CD4-positive, alpha-beta T cell (primary cell): ENCODE measurements at places on chromosomes 11 and 22.

- peaks cover 13% of the 10 kb centered on the region for H3K36me3 ChIP-seq
- no peak overlapping the region for H3K27ac ChIP-seq
- H3K4me1 ChIP-seq, result peaks cover 58% of the 10 kb centered on the region
- no peak for DNase-seq
These were observed 3.9 kb downstream of the TOLLIP start for GRCh38 chr11:1305501-1306056.

GRCh38 chr22:23840026-23840425 is 1.2 kb upstream of the DERL3 start:
- peaks cover 10% of the 10 kb centered on the region for H3K36me3 ChIP-seq
- no peaks in the 10 kb centered on the region for H3K27me3 ChIP-seq
- no peak for DNase-seq
- no peak overlapping the region for H3K4me3 ChIP-seq
- peaks cover 25% of the 10 kb centered on the region for H3K4me1 ChIP-seq

DNA sequence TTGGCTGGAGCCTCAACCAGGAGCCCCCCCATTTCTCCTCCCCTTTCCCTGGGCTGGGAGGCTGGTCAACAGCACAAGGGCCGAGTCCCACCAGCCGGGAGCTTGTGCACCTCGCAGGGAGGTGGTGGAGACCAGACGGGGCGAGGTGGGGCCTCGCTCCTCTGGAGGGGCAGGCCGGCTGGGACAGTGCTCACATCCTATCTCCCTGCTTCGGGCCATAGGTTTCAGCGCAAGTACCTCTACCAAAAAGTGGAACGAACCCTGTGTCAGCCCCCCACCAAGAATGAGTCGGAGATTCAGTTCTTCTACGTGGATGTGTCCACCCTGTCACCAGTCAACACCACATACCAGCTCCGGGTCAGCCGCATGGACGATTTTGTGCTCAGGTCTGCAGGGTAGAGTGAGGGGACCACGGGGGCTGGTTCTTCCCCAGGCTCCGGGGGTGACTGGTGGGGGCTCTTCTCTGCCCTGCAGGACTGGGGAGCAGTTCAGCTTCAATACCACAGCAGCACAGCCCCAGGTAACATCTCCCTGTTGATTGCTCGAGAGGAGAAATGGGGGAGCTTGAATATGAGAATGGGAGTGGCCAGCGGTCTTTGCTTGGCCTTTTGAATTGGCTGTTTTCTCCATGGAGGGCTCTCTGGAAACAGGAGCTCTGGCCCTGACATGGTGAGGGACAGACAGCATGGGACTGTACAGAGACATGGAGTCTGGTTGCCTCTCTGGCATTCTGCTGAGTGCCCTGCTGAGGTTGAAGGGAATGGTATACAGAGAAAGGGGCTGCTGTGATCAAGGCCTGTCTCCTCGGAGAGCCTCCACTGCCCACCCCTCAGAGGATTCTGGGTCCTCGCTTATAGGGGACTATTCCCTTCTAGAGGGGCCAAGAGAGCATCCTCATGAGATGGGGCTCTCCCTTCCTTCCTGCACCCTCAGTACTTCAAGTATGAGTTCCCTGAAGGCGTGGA is 3.3 kb downstream of the SIDT2 start:
- peaks cover 32% of the 10 kb centered on the region for H3K4me1 ChIP-seq
- DNase-seq, result no peak

GRCh38 chr11:116104498-116105174 is 600.4 kb upstream of the CADM1 start:
- no peak overlapping the region for H3K27ac ChIP-seq
- DNase-seq, result no peak
- no peak overlapping the region for H3K4me3 ChIP-seq

DNA sequence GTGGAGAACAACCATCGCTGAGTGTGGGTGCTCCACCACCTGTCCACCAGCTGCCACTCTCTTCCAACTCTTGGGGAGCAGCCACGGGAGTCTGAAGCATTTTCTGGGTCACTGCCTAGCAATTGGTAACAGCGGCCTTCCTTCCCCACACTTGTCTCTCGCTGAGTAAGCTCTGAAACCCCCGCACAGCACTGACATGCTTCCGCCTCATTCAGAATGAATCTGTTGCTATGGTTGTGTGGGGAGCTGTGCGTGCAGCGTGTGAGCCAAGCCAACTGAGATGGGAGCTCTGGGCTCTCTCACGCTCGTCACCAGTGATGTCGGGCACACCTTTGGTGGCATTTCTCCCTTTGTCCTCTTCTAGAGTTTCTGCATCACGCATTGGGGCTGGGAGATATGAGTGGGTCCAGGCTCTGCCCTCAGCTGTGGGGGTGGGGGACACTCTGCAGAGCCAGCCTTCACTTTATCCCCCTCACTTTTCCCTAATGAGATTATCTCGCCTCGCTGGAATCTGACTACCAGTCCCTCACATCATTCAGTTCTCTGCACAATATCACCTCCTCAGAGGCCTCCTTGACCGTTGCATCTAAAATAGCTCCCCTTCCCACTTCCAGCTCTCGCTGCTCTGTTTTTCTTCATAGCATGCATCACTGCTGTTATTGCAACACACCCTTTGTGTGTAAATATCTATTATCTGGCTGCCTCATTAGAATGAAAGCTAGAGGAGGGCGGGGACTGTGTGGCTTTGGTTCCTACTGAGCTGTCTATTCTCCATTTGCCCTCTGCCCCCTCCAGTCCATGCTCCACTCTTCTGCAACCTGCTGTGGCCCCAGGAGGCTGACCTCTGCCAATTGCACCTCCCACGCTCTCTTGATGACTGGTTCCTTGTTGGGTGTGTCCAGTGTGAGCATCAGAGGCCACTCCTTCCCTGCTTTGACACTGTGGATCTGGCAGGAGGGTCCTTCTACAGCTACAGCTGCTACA is 569.9 kb upstream of the CADM1 start:
- no peaks in the 10 kb centered on the region for H3K4me1 ChIP-seq
- no peaks in the 10 kb centered on the region for H3K36me3 ChIP-seq
- peaks cover 3% of the 10 kb centered on the region for H3K27me3 ChIP-seq
- H3K27ac ChIP-seq, result no peak overlapping the region
